A673 (cell line): ENCODE measurements at places on chromosomes 16 and 17. TPM values are rescaled to one million over a fixed set of nuclear protein-coding genes. Genes with fewer than 3 reads are reported as not detected.

Gene PRR29
- 0.37 TPM in 1 of 2 replicates, not detected in the other for total RNA-seq

DNA sequence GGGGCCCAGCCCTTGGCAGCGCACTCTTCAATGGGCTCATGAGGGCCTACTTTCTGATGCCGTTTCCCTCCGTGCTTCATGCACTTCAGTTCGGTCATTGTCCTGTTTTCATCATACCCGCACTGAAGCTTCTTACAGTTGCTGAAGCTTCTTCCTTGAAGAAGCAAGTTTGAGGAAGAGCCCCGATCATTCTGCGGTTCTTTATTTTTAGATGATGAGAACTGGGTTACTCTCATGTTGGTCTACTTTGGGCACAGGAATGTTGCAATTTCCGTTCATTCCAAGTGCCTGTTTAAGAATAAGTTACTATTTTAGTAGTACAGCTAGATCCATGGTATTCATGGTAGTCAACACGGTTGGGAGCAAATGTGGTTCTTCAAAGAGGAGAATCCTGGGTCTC lies 587.7 kb upstream of the HSBP1 start:
- DNase-seq: no peak

- DNase-seq: no peak
Measured at GRCh38 chr16:50674831-50675230, 6.3 kb downstream of the SNX20 start.

Gene NEUROD2
- not detected in 2 replicates for total RNA-seq

Gene ENPP7
- total RNA-seq: not detected in 2 replicates

DNA sequence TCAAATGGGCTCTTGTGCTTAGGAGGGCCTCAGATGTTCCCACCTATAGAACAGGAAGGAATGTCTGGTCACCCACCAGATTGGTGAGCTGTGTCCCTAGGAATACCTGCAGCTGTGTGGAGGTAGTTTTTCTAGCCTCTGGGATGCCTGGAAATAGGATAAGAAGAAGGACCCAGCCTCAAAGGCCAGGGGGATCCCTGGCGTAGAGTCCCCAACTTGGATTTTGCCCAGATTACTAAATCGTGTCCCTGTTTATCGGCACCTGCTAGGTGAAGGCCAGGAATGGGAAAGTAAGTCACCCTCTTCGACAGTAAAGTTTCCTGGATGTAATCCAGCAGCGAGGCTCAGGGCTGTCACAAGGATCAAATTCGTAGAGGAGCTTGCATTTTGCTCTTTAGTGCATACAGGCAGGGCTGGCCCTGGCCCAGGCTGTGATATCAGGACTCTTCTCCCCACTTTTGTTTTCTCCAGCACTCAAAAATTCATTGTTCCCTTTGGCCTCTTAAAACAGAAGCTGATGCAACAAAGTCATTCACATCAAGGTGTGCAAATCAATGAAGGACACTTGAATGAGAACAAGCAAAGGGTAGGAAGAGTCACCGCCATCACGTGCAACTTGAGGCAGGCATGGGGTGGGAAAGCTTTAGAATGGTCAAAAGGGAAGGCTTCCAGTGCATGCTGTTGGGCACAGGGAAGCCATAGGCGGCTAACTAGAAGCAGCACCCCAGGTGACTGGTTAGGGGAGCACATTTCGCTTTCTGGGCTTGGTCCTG lies 7.5 kb downstream of the SLC13A2 start:
- DNase-seq: no peak

Gene PRAC1
- 78.3 and 129 TPM in 2 replicates for total RNA-seq

- no peak for DNase-seq
Measured at GRCh38 chr16:17258848-17259713, 211.7 kb downstream of the XYLT1 start.

DNA sequence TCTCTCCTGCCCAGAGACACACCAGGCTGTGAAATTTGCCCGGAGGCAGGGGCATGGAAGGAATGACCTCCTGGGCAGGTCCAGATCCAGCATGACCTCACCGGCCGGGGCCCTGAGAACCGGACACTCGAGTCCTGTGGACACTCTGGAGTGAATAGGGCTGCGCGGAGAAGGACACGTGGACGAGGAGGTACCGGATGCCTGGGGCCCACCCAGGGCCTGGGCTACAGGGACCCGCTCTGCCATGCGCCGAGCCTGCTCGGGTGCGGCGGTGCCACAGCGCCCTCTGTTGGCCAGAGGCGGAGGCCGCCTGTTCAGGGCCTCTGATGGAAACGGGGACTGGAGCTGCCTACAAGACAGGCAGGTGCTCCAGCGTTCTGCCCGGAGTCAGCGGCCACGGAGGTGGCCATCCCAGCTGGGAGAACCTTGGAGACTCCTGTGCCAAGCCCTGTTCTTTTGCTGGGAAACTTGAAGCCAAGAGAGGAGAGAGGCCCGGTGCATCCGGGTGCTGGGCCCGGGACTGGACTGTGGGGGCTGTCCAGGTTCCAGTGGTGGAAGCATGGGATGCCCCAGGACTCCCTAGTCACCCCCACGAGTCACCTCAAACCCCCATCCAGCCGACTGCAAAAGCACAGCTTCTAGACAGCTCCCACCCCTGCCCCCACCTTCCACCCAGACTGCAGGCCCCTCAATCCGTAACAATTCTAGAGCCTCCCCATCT lies 19.3 kb upstream of the NXPH3 start:
- peak; percentile 88 for DNase-seq

- no peak for DNase-seq
Measured at GRCh38 chr16:9016824-9017223, 53.1 kb upstream of the USP7 start.

DNA sequence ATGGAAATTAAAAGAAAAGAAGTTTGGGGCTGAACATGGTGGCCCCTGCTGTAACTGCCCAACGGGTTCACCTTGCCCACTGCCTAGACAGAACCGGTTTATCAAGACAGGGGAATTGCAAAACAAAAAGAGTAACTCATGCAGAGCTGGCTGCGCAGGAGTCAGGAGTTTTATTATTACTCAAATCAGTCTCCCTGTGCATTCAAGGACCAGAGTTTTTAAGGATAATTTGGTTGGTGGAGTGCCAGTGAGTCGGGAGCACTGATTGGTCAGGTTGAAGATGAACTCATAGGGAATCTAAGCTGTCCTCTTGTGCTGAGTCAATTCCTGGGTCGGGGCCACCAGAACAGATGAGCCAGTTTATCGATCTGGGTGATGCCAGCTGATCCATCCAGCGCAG lies 4.4 kb upstream of the SCPEP1 start:
- DNase-seq: no peak

Gene CRYM
- not detected in 2 replicates for total RNA-seq

GRCh38 chr17:55444471-55445441 lies 23.1 kb upstream of the MMD start:
- DNase-seq: no peak
